Stimulated activated CD8-positive, alpha-beta memory T cell treated with anti-CD3 and anti-CD28 coated beads, Interleukin-4, amount 100 ng/mL, for 24 hours (primary cell): ENCODE measurements at places on chromosomes 12 and 14.

GRCh38 chr12:58537278-58537677 lies 383.0 kb downstream of the LRIG3 start:
- no peak for DNase-seq

GRCh38 chr14:96752125-96752524 lies 45.1 kb upstream of the VRK1 start:
- DNase-seq, result no peak

- DNase-seq, result no peak
Observed at GRCh38 chr12:101116911-101117310, 93.1 kb downstream of the SLC5A8 start.

DNA sequence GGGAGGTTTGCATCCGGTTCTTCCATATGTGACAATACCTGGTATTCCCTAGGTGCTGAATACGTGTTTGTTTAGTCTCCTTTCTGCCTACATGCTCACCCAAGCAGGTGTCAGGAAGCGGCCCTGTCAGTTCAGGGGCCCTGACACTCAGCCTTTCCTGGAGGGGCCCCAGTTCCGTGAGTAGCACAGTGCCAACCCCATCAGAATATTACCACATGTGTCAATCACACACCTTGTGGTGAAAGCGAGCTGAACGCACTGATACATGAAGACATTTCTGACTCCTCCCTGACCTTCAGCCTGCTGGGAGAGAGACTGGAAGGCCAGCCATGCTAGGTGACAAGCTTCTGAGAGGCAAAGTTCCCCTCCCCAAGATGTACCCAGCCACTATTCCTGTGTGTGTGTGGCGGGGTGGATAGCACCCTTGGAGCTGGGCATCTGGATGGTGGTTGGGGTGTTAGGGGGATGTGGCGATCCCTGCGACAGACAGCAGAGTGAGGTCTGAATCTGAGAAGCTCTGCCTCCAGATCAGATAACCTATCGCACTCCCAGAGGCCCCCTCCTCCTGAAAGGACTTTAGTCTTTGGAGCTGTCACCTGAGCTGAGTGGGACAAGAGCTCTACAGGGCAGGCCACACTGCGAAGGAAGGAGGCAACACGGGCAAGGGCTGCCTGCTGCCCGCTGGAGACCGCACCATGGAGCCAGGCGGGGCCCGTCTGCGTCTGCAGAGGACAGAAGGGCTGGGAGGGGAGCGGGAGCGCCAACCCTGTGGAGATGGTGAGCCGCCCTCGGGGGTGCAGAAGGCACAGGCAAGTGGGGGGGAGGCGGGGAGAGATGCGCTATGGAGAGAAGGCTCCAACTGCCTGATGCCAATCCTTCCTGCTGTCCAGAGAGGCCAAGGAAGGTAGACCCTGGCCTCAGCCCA lies at the start of gene SOAT2:
TSS of gene SOAT2 (plus strand) at position 604 of the 925 bp plus-strand sequence. CDS start at position 696, 92 bp downstream.
- peak; percentile 47 for DNase-seq

DNA sequence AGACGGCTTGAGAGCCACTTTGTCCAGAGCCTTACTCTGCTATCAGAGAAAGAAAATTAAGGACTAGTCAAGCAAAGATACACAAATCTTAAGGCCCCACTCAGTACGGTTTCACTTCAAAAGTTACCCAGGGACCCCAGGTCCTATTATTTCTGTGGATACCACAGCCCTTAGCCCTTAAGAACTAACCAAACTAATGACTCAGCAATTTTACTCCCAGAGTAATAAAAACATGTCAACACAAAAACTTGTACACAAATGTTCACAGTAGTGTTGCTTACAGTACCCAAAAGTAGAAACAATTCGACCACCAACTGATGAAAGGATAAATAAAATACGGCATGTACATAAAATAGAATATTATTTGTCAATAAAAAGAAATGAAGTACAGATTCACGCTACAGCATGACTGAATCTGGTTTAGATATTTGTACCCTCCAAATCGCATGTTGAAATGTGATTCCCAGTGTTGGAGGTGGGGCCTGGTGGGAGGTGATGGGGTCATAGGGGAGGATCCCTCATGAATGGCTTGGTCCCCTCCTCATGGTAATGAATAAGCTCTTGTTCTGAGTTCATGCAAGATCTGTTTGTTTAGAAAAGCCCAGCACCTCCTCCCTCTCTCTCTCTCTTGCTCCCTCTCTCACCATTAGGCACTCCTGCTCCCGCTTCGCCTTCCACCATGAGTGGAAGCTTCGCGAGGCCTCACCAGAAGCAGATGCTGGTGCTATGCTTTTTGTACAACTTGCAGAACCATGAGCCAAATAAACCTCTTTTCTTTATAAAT lies 30.5 kb downstream of the AREL1 start:
- DNase-seq, result no peak

DNA sequence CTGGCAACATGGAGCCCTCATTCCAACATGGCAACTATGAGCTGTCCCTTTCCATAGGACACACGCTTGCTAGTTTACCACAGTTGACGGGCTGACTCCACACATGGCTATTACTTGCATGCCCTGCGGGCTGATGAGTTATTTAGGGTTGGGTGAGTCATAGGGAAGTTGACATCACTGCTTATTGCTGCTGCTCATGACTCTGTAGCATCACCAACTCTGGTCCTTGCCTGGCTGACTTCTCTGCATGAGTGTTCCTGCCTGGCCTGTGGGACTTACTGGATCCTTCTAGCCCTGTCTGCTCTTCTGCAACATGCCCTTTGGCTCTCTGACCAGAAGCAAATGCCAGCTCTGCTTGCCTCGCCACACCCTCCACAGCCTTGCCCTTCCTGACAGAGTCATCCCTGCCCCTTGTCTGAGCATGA lies 199.5 kb downstream of the ANO6 start:
- no peak for DNase-seq

DNA sequence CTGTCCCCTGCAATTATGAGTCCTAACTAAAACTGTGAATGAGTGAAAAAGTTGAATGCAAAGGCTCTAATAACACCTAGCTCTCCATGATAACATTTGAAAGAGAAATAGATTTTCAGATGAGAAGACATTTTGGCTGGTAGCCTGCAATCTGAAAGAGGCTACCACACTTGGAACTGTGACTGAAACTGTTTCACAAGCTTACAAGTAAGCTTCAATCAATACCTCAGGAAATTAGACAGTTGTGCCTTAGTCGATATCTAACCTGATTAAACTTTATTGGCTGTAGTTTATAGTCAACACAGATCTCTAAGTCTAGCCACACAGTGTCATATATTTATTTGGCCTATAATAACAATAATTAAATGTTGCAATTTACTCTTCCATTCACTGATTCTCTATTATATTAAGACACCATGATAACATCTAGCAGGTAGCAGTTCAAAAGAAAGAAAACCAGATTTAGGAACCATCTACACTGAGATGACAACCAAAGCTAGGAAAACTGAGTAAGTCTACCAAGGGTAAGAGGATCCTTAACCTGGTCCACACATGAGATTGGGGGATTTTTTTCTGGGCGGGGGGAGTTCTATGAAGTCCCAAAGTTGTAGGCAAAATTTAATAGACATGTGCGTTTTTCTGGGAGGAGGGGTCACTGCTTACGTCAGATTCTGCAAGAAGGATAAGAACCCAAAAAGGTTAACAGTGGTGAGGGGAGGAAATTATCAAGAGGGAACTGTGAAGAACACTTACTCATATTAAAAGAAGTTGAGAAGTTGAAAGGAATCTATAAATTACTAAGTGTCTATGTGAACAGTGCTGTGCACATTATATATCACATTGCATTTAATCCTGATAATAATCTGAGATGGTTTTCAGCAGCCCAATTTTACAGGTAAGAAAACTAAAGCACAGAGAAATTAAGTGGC lies 65.8 kb downstream of the NUMB start:
- no peak for DNase-seq

DNA sequence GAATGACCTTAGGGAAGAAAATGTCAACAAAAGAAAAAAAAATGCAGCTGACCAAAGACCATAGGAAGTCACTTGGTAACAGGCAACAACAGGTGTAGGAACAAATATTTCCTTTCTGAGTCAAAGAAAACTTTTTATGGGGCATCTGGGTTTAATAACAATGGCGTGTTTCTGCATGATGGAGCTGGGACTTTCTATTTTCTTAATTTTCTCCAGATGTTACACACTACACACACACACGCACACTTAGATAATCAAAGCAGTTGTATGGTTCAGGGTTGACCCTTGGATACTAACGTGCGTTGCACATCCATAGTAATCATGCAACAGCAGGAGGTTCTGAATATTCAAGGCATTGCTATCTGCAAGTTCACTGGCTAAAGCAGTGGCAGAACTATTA lies 47.9 kb upstream of the NTF3 start:
- no peak for DNase-seq

- no peak for DNase-seq
Observed at GRCh38 chr12:31006416-31007152, 67.1 kb upstream of the DDX11 start.

DNA sequence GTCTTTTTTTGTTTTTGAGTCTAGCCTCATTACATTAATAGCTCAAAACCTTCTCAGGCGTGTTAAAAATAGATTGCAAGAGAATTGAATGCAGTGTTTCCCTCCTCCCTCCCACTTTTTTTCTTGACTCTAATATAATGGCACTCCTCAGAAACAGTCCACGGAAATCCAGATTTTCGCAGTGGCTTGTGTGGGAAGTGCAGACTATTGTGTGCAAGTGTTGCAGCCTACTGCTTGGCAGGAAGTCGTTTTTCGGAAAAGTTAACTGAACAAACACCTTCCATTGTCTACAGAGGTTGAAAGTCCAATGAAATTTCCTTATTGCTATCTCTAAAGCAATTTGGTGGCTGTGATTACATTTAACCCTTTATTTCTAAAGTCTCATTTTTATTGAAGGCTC lies 147.9 kb upstream of the E2F7 start:
- no peak for DNase-seq

- DNase-seq, result peak; percentile 75
Observed at GRCh38 chr14:77707724-77708408, at the start of the genes ALKBH1 and SLIRP. Gene ALKBH1, minus strand, starts transcription at chr14:77708023. Its CDS starts 19 bp downstream, at chr14:77708004. Gene SLIRP, plus strand, starts transcription at chr14:77708103. Its CDS starts 9 bp downstream, at chr14:77708112.

DNA sequence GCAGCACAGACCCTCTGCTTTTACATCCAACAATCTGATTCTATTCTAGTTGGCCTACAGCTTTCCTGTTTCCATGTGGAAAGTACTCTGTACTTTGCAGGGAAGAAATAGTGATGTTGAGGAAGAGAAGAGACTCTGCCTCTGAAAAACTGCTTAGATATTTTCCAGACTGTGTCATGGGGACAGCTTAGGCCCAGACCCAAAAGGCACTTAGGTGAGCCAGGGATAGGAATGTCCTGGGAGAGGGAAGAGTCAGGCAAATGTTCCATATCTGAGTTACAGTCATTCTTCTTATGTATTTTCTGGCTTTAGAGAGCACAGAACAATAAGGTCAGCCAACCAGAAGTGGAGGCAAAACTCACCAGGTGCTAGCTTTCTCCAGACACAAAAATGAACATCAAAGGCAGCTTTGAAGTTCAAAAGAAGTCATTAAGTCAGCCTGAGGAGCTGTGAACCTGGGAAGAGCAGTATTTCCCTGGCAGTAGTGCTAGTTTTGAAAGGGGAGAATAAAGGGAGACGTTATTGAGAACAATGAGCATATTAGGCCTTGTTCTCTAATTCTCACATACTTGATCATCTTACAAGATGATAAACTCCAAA lies 199.7 kb upstream of the LMNTD1 start:
- no peak for DNase-seq
